ENCODE measurements at places on chromosomes 1 and 21.

GRCh38 chr1:84969489-84970250 is 27.2 kb downstream of the MCOLN2 start:
- no peak for DNase-seq

DNA sequence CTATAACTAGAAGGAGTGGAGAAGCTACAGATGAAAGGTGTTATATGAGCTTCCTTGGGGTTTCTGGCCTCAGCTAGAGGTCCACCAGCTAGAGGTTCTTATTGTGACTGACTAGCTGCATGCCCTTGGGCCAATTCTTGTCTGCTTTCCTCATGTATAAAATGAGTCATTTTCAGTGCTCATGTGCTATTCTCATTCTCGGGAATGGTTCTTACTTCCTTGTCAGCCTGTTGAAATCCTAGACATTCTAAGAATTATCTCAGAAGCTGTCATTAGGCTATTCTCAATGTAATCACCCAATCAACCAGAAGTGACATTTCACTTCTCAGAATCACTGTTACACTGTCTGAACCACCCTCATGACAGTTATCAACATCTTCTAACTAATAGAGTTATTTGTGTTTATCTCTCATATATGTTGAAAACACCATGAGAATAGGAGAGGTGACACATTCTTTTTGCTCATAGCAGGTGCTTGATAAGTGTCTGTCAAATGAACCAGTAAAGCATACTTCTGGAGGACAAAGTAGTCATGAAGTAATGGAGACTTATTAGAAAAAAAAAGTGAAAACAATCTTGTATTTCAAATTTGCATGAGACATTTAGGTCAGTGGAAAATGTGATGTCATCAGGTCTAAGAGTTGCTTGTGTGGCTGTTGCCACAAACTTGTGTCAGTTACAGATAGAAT is 122.8 kb upstream of the IVNS1ABP start:
- no peak for DNase-seq

DNA sequence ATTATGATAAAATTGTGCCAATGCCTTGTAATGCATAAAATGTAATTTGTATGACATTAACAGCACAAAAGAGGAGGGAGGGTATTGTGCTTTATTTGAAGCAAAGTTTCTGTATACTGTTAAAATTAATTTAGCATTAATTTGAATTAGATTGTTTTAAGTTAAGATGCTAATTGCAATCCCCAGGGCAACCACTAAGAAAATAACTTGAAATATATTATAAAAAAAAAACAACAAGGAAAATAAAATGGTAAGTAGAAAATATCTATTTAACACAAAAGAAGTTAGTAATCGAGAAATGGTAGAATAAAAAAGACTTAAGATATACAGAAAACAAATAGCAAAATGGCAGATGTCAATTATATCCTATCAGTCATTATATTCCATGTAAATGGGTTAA is 131.4 kb upstream of the KAZN start:
- no peak for DNase-seq

DNA sequence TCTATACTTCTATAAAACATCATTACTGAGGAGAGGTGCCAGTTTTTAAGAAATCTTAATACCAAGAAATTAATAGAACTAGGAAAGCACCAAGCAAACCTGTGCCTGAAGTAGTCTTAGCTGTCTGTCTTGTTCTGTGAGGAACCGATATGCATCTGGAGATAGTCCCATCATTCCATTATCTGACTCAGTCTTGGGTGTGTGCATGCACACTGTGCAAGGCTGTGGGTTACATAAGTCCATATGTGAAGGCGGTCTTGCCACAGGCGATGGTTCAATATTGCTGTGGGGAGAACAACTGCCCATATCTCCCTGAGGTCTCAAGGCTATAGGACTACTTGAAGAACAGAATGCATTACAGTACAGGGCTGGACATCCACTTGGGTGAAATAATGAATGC is 33.8 kb downstream of the STIL start:
- no peak for DNase-seq

DNA sequence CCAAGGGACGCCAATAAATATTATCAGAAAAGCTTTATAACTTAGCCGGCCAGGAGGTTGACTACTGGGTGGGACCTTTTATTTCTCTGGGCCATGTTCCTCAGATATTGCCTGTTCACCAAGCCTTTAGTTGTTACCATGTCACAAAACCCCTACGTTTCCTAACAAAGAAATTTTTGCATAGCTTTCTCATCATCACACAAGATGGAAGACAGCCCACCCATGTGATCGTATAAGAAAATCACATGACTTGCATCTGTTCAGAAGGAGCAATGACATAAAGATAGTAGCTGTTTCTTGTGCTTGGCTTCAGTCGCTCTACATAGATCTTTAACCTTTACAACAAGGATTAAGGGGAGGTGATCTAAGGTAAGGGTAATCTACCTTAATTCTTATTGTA is 88.9 kb upstream of the NGF start:
- no peak for DNase-seq

DNA sequence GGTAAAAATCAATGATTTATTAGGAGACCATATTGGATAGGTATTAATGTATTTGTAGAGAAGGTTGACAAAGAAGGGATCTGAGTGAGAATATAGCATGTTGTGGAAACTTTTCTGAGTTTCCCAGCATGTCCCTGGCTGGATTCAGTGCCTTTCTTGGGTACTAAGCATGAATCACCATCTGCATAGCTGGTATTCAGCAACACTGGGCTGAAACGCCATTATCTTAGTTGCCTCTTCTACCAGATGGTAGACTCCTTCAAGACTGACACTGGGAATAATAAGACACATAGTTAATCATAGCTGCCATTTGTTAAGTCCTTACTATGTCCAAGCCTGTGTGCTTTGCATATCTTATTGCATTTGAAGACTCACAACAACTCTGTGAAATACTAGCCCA is 45.5 kb downstream of the ATP5PF start:
- no peak for DNase-seq

DNA sequence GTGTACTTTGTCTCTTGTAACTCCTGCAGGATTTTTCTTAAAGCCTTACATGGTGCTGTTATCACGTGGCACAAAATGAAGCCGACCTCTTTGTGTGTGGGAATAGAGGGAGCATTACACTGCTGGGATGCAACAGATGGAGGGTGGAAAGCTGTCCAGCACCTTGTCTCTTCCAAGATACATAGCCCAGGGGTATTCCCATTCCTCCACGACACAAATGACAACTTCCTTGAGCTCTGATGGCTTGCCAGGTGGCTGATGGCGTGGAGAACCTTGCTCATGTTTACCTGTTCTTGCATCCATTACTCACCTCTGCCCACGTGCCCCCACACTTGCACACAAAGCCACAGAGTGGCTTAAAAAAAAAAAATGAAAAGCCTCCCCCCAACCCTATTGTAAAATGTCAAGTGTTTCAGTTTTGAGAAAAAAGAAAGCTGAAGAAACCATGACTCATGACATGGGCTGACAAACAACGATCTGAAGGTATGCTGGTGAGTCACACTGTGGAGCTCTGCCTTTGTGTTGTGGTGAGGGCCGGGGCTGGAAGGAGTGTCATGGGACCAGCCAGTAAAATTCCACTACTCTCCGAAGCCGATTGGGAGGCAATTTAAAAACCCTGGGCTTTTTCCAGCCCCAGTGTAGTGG is 32.0 kb upstream of the ATP5PO start:
- peak; percentile 80 for DNase-seq

GRCh38 chr1:216925962-216926625 is 202.9 kb upstream of the ESRRG start:
- DNase-seq: no peak

GRCh38 chr1:169545472-169545871 is 40.8 kb downstream of the F5 start:
- no peak for DNase-seq

- DNase-seq: no peak
Measured at GRCh38 chr21:15057285-15057684, 7.5 kb downstream of the NRIP1 start.

- no peak for DNase-seq
Measured at GRCh38 chr1:156104065-156104810, 10.3 kb upstream of the LMNA start.

DNA sequence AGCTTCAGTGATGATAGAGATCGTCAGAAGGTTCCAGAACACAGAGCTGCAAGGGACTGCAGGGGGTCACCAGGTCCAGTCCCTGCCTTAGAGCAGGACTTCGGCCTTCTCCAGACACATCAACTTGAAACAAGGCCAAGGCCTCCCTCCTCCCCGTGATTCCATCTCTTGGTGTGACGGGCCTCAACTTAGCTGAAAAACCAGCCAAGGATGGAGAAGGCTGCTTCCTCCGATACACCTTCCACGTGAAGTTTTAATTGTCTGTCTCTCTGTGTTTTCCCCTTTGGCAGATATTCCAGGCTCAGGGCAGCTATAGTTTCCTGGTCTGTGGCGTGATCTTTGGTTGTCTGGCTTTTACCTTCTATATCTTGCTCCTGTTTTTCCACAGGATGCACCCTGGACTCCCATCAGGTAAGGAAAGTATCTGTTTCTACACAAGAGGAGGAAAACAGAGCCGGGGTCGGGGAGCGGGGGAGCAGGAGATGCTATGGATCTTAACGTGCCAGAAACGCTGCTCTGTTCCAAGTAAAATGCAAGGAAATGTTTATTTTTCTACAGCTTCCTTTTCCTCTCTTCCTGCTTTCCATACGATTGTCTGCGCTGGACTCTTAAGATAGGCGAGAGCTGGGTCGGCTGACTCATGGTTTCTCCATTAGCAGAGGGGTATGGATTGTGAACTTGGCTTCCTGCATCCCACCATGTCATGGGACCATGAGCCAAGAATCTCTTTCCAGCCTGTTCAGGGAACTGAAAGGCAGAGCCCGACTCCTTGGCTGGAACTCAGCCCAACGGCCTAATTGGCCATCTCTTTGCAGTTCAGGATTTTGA is 32.8 kb downstream of the ELK4 start:
- no peak for DNase-seq

DNA sequence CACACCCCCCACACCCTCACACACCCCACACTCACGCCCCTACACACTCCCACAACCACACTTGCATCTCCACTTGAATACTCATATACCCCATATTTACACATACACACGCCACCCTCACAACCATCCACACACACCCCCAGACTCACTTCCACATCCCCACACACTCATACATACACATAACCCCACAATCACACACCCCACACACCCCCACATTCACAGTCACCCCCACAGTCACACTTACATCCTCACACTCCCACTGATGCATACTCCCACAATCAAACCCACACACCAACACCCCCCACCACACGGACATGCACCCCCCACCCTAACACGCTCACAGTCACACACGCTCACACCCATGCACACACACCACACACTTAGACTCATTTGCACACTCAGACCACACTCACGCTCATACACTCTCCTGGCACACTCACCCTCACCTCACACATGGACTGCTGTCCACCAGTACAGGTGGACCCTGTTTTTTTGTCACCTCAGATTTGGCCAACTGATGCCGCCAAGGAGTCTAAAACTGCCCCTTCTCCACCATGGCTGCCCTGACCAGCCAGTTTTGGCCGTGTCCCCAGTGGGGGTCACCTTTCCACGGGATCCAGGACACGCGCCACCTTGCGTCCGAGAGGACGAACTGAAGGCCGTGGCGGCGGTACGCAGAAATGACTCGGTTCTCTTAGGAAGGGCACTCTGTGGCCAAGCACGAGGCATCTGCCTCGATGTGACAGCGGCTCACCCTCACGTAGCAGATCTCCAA is 45.3 kb upstream of the EDN2 start:
- no peak for DNase-seq

DNA sequence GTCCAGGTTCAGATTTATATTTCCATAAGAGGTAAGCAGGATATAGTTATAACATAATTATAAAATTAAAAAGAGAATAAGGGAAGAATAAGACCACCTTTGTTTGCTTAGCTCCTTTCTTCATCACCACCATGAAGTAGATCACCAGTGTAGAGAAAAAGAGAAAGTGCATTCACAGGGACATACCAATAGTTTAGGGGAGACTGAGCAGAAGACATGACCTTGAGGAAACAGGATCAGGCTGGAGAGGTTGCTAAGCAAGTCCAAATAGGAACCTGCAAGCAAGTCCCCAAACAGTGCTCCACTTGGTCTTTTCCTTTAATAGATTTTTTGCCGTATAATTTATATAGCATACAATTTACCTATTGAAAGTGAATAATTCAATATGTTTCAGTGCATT is 63.0 kb downstream of the KCNT2 start:
- DNase-seq: no peak

GRCh38 chr21:31530897-31531705 is 128.4 kb upstream of the SOD1 start:
- no peak for DNase-seq

DNA sequence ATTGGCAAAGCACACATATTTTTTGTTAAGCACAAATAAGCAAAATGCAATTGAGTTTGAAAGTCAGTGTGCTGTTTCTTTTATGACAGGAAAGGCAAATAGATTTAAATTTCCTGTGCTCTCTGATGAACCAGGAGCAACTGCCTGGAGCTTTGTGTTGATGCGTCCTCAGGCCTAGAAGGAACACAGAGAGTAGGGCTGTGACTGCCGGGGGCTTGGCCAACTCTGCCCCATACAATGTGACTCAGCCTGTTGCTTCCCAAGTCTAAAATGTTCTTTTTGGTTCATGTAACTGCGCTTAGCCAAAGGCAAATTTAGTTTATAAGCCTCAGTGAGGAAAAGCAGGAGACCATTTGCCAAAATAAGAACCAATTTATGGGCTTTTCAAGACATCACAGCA is 37.5 kb downstream of the TOR1AIP2 start:
- no peak for DNase-seq

DNA sequence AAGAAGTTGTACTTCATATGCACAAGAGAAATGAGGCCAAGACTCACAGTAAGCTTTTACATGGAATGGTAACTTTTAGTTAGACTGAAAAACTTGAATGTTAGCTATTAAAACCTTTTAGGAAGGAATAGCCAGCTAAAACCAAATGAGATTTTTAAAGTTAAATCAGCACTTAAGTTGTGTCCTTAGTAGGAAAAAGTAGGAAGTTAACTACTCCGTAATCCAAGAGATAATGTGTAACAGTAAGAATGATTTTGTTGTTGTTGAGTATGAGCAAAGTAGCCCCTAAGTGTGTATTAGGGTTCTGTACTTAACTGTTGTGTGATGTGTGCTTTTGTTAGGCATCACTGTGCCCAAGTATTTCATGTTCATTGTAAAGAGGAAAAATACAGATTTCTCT is 13.2 kb downstream of the TARDBP start:
- no peak for DNase-seq

DNA sequence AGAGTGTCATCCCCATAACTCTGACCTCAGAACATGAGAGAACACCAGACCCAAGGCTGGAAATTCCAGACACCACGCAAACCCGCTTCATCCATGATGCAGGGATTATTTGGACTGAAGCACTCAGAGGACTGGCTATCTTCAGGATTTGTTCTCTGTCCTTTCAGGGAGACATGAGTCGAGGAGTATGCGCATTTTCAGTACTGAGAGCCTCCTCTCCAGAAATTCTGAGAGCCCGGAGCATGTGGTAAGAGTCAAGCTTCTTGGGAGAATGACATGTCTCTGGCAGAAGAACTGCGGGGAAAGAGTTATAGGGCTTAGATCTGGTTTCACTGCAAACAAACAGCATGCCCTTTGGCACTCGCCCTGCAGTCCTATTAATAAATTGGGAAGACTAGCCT is 6.9 kb downstream of the LAX1 start:
- DNase-seq: no peak
